ENCODE measurements at places on chromosomes 6 and 20. TPM values are rescaled to one million over a fixed set of nuclear protein-coding genes. Genes with fewer than 3 reads are reported as not detected.

Gene PDYN
- polyA plus RNA-seq: not detected

Gene IL17A
- polyA plus RNA-seq: not detected

Gene ID4
- 34.0 TPM for polyA plus RNA-seq

Gene MDC1
- 12.7 TPM for polyA plus RNA-seq

Gene ZBTB46
- 6.1 TPM for polyA plus RNA-seq

Gene FOXO3
- polyA plus RNA-seq: 23.2 TPM

Gene ANKEF1
- polyA plus RNA-seq: 3.0 TPM

Gene PRKN
- 0.41 TPM for polyA plus RNA-seq

Gene PRPH2
- 0.54 TPM for polyA plus RNA-seq

Gene HLA-DQA1
- polyA plus RNA-seq: 6.2 TPM

Gene HLA-DQB1
- 43.3 TPM for polyA plus RNA-seq

Gene SLC35D3
- polyA plus RNA-seq: not detected

Gene ANGPT4
- 0.30 TPM for polyA plus RNA-seq

Gene ZSCAN31
- polyA plus RNA-seq: 9.1 TPM

Gene MEI4
- 0.41 TPM for polyA plus RNA-seq

Gene PLCG1
- 96.7 TPM for polyA plus RNA-seq

Gene LST1
- polyA plus RNA-seq: 41.1 TPM

Gene COL19A1
- polyA plus RNA-seq: 0.09 TPM

Gene DEF6
- polyA plus RNA-seq: 8.6 TPM

Gene WFDC5
- polyA plus RNA-seq: not detected

Gene RAET1G
- 0.16 TPM for polyA plus RNA-seq

Gene SLC17A1
- not detected for polyA plus RNA-seq

Gene CST2
- polyA plus RNA-seq: 2.2 TPM

Gene LGSN
- polyA plus RNA-seq: not detected

Gene ADGRG6
- 1.9 TPM for polyA plus RNA-seq

Gene CAGE1
- polyA plus RNA-seq: not detected

Data from adipose tissue (tissue), 3 donors.